ENCODE measurements at places on chromosomes 1 and 21.

GRCh38 chr1:6513320-6513801, 21.9 kb upstream of the PLEKHG5 start:
- no peak for DNase-seq

- DNase-seq, result no peak
These were observed 328.4 kb downstream of the PLA2G4A start for GRCh38 chr1:187157115-187157514.

- no peak for DNase-seq
These were observed 123.9 kb upstream of the PPP2R5A start for GRCh38 chr1:212161231-212161781.

- DNase-seq, result no peak
These were observed 1.3 kb downstream of the EXO1 start for GRCh38 chr1:241849345-241849695.

GRCh38 chr1:205568469-205569361, 63.1 kb downstream of the ELK4 start:
- DNase-seq, result no peak

Measured in stimulated activated CD8-positive, alpha-beta memory T cell treated with anti-CD3 and anti-CD28 coated beads, Interleukin-4, amount 100 ng/mL, for 4 hours (primary cell).